Activated naive CD4-positive, alpha-beta T cell treated with anti-CD3 and anti-CD28 coated beads for 36 hours (primary cell): ENCODE measurements at places on chromosomes 4 and X. TPM values are rescaled to one million over a fixed set of nuclear protein-coding genes. Genes with fewer than 3 reads are reported as not detected.

PARM1 gene
- 0.05 TPM for total RNA-seq

SMARCA1 gene
- 0.36 TPM for total RNA-seq

TBC1D8B gene
- total RNA-seq: 1.2 TPM

CXorf49 gene
- total RNA-seq: not detected

USP17L20 gene
- total RNA-seq: not detected

RNF175 gene
- total RNA-seq: 1.4 TPM

TBX22 gene
- total RNA-seq: not detected

FDCSP gene
- not detected for total RNA-seq

RNF128 gene
- total RNA-seq: not detected

UGT2B15 gene
- not detected for total RNA-seq

STATH gene
- not detected for total RNA-seq

CTAG2 gene
- total RNA-seq: not detected

MANBA gene
- total RNA-seq: 11.0 TPM

BANK1 gene
- 0.17 TPM for total RNA-seq

AFAP1 gene
- total RNA-seq: 26.7 TPM

KDR gene
- not detected for total RNA-seq

PLAC1 gene
- total RNA-seq: not detected

ZFYVE28 gene
- 6.2 TPM for total RNA-seq

AMER1 gene
- total RNA-seq: 2.4 TPM

PAGE2B gene
- total RNA-seq: 0.48 TPM

ADGRG4 gene
- total RNA-seq: not detected

FREM3 gene
- not detected for total RNA-seq

SH3TC1 gene
- 17.9 TPM for total RNA-seq

CFAP99 gene
- not detected for total RNA-seq

MUC7 gene
- total RNA-seq: not detected

GLOD5 gene
- not detected for total RNA-seq

DHRSX gene
- total RNA-seq: 21.4 TPM

MAGEA2B gene
- not detected for total RNA-seq

TEC gene
- 3.7 TPM for total RNA-seq

XAGE3 gene
- total RNA-seq: not detected

SHOX gene
- not detected for total RNA-seq

MRPL1 gene
- 39.8 TPM for total RNA-seq

HTN3 gene
- not detected for total RNA-seq

CLDN34 gene
- not detected for total RNA-seq

ALAS2 gene
- not detected for total RNA-seq

TSPYL2 gene
- 72.2 TPM for total RNA-seq

NR0B1 gene
- total RNA-seq: not detected

CCKAR gene
- not detected for total RNA-seq

TREX2 gene
- total RNA-seq: 1.0 TPM

NPY1R gene
- total RNA-seq: not detected

GAB3 gene
- 1.4 TPM for total RNA-seq

GAGE12F gene
- total RNA-seq: not detected

HS6ST2 gene
- total RNA-seq: 0.98 TPM

CCDC149 gene
- total RNA-seq: not detected

BTC gene
- not detected for total RNA-seq

HAND2 gene
- total RNA-seq: not detected

VSIG1 gene
- total RNA-seq: 1.6 TPM

GUCY1B1 gene
- 0.60 TPM for total RNA-seq

GPC3 gene
- 0.43 TPM for total RNA-seq

MAGEA8 gene
- not detected for total RNA-seq

RAI2 gene
- 0.59 TPM for total RNA-seq

NPNT gene
- total RNA-seq: not detected

PABPC1L2A gene
- total RNA-seq: not detected

NLGN3 gene
- 0.81 TPM for total RNA-seq

HTN1 gene
- total RNA-seq: not detected

RTL3 gene
- not detected for total RNA-seq

IL13RA1 gene
- total RNA-seq: 1.9 TPM
